NCI-H1092 (cell line): ENCODE measurements at places on chromosomes 7 and 10.

- no peak for DNase-seq
Measured at GRCh38 chr7:37176079-37176478, 272.6 kb downstream of the ELMO1 start.

DNA sequence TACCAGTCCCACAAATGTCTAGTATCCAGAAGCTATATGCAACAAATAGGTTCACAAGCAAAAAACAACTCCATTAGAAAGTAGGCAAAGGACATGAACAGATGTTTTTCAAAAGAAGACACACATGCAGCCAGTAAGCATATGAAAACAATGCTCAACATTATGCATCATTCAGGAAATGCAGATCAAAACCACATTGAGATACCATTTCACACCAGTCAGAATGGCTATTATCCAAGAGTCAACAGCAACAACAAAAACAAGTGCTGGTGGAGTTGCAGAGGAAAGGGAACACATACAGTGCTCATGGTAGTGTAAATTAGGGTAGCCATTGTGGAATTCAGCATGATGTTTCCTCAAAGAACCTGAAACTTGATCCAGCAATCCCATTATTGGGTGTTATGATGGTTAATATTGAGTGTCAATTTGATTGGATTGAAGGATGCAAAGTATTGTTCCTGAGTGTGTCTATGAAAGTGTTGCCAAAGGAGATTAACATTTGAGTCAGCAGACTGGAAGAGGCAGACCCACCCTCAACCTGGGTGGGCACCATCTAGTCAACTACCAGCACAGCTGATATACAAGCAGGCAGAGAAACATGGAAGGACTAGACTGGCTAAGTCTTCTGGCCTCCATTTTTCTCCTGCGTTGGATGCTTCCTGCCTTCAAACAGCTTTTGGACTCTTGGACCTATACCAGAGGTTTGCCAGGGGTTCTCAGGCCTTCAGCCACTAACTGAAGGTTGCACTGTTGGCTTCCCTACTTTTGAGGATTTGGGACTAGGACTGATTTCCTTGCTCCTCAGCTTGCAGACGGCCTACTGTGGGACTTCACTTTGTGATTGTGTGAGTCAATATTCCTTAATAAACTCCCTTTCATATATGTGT lies 218.4 kb upstream of the SEMA3D start:
- no peak for DNase-seq

DNA sequence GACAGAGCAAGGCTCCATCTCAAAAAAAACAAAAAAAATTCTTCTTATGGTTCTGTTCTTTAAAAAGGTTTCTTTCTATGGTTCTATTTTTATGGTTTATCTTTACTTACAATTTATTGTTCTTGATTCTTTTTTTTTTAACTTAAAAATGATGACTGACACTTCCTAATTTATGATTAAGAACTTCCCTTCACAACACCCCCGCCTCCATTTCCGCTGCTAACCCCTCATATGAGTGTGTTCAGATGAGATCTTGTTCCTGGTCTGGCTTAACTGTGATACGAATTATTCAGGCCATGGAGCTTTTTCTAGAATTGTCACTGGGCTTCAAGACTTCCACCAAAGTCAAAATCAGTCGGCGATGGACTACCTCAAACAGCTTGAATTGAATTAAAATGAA lies 33.9 kb downstream of the PTER start:
- no peak for DNase-seq

DNA sequence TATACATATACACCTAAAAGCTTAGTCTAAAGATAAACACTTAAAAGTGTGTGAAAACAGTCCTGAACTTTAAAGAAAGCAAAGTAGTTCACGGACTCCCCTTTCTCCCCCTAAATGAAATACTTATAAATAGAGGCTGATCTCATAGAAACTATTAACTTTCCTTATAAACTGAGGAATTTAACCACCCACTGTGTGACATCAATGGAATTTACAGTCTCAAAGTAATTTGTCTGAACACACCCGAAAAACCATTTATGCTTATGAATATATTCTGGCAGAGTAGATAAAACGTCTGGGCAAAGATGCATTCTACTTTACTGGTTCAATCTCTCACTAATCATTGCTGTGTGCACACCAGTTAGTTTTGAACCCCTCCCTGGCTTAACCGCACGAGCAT lies 181.8 kb upstream of the DGKB start:
- DNase-seq: no peak

DNA sequence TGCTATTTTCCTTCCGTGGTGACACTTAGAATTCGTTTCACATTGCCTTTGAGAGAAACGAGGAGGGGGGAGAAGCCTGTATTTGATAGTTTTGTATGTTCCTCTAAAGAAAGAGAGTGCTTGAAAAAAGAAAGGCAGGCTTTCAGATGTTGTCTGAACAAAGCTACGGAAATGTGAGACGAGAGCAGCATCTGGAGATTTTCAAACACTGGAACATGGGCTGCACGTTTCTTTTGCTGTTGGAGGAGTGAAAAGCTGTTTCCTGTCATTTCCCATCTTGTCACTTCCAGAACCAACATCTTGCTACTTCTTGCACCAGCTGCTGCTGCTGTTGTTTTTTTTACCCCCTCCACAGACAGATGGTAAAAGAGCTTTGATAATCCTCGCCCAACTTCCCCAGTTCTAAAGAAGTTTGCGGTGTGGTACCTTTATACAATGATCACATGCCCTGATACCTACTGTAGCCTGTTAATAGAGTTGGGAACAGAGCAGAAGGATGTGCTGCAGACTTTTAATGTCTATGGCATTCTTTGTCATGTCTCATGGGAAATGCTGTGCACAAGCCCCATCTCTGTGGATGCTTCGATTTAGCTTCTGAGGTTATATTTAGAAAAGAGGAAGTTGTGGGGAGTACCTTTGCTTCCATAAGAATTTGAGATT lies 408.1 kb downstream of the AUTS2 start:
- DNase-seq: no peak

DNA sequence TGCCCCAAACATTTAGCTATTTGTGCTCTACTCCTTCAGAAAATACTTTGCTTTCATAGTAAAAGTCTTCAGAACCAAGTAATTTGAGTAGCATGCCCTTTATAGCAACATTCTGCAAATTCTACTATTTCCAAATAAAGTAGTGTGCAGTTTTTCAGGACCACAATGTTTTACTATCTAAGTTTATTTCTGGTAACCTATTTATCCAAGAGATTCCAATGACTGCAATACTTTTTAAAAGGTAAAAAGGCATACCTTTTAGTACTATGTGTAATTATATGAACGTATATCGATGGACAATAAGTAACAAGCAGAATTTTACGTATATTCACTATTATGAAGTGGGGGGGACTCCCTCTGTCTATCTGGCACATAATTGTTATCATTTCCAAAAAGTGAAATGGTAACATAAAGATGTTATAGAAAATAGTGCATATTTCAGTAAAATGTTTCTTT lies 6.9 kb upstream of the CAV2 start:
- no peak for DNase-seq

DNA sequence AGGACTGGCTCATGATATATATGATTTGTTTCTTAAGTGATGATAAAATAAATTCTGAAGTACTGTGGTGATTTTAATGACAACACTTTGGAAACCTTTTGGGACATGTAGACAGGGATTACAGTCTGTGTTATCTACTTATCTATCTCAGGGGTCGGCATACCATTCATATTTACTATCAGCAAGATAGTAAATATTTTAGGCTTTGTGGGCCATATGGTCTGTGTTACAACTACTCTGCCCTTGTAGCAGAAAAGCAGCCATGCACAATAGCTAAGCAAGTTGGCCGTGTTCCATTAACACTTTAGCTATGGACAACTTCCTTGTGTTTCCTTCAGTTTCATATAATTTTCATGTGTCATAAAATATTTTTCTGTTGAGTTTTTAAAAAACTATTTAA lies 97.8 kb upstream of the PRPS1L1 start:
- DNase-seq: no peak

- no peak for DNase-seq
Measured at GRCh38 chr10:33800545-33800944, 466.1 kb upstream of the NRP1 start.

DNA sequence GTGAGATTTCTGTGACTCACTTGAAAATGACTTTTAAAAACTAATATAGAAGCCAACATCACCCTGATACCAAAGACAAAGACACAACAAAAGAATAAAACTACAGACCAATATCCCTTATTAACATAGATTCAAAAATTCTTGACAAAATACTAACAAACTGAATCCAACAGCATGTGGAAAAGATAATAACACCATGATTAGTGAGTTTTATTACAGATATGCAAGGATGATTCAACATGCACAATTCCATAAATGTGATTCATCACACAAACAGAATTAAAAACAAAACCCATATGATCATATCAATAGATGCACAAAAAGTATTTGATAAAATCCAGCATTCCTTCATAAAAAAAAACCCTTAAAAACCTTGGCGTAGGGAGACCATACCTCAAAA lies 6.5 kb downstream of the MGAM start:
- DNase-seq: no peak

GRCh38 chr7:103100348-103100747 lies 25.4 kb downstream of the ARMC10 start:
- DNase-seq: no peak

DNA sequence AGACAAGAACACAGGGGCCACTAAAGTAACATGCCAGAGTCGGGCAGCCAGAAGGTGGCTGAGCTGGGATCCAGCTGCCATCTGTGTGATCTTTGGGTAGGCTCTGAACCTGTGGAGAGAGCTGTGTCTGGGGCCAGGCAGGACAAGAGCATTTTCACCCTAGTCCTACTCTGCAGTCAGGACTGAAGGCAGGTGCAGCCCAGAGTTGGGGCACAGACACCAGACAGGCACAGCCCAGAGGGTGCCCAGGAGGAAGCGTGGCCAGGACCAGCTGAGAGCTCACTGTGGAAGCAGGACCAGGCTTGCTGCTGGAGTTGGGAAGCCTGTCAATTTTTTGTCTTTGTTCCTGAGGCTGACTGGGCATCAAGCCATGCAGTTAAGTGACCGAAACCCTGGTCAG lies 113.6 kb downstream of the ADCY1 start:
- DNase-seq: no peak

GRCh38 chr7:139823959-139824521 lies 5.0 kb upstream of the TBXAS1 start:
- DNase-seq: no peak

DNA sequence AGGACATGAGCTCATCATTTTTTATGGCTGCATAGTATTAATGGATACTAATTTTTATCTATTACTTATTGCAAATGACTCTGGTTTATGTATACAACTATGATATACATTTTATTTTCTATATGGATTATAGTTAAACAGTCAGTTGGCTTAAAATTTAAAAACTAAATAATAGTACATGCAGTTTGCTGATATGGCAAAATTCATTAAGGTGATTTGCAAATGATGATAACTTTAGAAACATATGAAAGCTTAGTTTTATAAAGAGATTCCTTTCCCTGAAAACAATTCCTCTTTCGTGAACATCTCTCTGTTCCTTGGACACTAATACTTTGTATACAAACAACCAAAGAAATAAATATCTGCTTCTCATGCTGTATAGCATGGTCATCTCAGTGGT lies 165.5 kb upstream of the SEMA3E start:
- DNase-seq: no peak

DNA sequence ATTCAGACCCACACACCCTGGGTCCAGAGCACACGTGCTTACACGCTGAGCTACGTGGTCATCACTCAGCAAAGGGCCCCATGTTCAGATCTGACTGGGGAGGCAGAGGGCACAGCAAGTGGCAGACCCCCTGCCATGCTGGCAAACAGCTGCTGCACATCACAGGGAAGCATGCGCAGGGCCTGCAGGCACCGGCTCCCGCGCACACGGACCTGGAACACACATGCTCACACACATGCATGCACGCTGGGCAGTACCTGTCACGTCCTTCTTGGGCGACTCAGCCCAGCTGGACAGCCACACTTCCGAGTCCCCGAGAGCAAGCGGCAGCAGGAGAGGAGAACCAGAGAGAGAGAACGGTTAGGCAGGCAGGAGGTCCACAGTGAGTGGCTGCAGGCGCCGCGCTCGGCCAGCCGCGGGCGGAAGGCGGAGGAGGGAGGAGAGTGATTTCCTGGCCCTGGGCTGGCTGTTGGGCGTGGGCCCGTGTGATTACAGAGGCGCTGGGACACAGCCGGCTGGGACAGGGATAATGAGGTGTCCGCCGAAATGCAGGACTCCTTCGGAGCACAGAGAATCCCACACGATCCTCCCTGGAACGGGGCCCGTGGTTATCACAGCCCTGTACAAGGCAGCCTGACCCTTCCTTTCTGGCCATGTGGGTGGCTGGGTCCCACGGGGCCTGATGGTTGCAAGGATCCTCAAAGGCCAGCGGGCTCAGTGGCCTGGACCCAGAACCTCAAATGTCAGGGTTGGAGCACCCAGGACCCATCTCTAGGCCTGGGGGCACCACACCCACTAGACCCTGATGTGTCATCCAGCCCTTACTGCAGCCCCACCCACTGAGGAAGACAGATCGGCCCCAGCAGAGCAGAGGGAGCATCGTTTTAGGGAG lies 175.1 kb downstream of the NEURL1 start:
- DNase-seq: no peak

- DNase-seq: no peak
Measured at GRCh38 chr7:82194016-82194643, 249.4 kb downstream of the CACNA2D1 start.

DNA sequence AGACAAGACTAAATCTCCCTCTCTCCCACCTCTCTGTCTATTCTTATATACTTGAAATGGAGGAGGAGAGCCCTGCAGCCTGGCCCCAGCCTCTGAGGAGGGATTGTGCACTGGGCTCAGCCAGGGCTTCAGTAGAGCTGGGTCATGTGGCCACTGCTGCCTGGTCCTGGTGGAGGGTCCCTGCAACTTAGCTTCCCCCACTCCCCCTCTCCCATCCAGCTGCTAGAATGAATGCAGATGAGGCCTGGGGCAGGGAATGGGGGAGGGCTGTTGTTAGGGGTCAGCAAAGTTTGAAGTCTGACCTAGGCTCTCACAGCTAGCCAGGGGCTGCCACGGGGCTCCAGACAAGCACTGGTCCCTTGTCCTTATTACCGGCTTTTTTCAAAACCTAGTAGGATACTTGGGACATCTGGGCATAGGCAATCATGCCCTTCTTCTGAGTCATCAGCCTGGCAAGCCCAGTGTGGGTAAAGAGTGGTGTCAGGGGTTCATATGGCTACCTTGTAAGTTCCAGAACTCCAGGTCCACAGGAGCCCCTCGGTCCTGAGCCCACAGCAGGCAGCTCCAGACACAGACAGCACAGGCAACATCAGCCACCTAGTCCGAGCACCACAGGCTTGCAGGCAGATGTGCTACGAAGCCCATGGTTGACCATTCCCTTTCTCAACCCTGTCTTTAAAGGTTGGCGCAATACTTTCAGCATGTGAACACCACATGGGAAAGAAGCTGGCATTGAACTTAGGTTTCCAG lies 12.8 kb upstream of the CXCL12 start:
- no peak for DNase-seq

DNA sequence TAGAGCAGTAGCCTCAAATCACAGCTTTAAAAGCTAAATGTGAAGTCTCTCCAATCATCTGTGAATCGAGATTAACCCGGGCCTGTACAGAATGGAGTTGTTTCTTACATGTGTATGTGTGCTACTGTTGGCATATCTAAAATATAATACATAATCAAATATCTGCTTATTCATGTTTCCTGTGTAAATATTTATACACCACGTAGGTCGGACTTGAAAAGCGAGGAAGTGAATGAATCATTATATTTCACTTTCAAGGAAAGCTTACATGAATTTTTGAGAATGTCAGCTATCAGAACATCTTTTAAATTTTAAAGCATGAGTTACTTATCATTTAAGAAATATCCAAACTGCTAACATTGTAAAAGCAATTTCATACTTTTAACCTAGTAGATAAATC lies 233.3 kb downstream of the SLC25A13 start:
- DNase-seq: no peak

- DNase-seq: no peak
Measured at GRCh38 chr7:53001221-53001620, 34.2 kb upstream of the POM121L12 start.
